Glomerular endothelial cell (primary cell): ENCODE measurements at places on chromosomes 7 and 10. TPM values are rescaled to one million over a fixed set of nuclear protein-coding genes. Genes with fewer than 3 reads are reported as not detected.

Gene PKD2L1
- not detected in 2 replicates for total RNA-seq

Gene TMEM254
- 8.6 and 11.4 TPM in 2 replicates for total RNA-seq

DNA sequence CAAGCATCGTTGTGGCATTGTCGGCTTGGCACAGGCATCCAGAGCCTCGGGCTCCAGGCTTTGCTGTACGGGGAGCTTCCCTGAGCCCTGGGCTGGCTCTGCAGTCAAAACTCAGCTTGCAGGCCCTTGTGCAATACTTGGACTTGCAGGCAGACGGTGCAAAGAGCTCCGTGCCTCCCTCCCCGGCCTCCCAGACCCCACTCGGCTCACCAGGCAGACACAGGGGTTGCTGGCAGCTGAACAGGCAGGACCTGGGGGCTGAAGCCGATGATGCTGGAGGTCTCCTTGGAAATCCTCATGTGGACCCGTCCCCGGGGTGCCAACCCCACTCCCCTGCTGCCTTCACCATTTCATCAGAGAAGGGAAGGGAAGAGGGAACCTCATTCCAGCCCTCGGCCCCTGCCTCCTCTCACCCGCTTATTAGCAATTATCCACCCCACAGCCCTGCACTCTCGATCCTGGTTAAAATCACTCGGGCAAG, 59.6 kb upstream of the GNA12 start:
- DNase-seq, result no peak

DNA sequence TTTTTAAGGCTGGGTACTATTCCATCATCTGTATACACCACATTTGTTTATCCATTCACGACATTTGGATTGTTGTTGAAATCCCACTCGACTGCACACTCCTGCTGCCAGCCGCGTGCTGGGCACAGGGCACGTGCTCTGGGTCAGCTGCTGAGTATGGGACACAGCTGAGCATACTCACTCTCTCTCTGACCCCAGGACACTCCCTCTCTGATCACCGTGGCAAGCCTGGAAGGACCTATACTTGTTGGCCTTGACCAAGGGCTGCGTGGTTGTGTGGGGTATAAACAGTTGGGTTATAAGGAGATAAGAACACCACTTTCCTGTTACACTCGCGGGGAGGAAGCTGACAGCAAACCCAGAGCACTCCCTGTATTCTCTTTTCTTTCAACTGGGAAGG, 153.0 kb upstream of the RHEB start:
- no peak for DNase-seq

DNA sequence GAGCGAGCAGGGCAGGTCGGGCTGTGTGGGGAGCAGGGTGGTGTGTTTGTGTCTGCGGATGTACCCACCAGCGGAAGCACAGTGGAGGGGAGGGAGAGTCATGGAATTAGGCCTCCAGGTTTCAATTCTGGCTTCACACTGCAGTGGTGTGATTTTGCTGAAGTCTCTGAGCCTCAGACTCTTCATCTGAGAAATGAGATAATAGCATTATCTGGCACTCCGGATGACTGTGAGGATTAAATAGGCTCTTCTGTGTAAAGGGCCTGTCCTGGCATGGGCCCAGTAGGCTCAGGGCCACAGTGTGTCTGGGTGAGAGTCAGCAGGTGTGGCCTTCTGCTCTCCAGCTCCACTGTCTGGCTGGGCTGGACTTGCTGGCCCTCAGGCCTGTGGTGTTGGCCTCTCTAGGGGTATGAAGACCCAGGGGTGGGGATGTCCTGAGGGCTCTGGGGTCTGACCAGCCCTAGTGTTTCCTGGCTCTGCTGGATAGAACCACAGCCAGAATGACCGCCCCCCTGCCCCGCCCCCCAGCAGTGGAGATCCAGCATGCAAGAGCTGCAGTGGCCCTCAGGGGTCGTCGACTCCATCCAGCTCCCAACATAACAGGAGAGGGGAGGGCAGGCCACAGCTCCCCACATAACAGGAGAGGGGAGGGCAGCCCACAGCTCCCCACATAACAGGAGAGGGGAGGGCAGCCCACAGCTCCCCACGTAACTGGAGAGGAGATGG, 178.6 kb downstream of the RPS24 start:
- no peak for DNase-seq

- no peak for DNase-seq
Observed at GRCh38 chr10:103789771-103790201, 65.6 kb downstream of the SH3PXD2A start.

- DNase-seq, result no peak
Observed at GRCh38 chr10:88557658-88558057, 25.5 kb downstream of the RNLS start.
